ENCODE measurements at places on chromosomes 16 and 17.

DNA sequence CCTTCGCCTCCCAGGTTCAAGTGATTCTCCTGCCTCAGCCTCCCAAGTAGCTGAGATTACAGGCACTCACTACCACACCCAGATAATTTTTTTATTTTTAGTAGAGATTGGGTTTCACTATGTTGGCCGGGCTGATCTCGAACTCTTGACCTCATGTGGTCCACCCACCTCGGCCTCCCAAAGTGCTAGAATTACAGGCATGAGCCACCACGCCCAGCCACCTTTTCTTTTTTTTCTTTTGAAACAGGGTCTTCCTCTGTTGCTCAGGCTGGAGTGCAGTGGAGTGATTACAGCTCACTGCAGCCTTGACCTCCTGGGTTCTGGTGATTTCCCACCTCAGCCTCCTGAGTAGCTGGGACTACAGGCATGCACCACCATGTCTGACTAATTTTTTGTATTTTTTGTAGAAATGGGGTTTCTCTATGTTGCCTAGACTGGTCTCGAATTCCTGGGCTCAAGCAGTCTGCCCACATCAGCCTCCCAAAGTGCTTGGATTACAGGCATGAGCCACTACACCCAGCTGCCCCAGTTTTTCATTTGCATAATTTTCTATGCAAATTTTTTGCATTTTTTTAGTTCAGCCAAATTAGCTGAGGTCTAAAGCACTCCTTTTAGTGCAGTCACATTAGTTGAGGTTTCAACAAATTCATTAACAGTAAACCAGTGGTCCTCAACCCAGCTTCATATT, 11.3 kb downstream of the WWP2 start:
- DNase-seq, result no peak

- no peak for DNase-seq
Measured at GRCh38 chr17:55774846-55775271, 24.0 kb downstream of the PCTP start.

- DNase-seq, result no peak
Measured at GRCh38 chr17:29586676-29587469, 2.6 kb downstream of the GIT1 start.

- no peak for DNase-seq
Measured at GRCh38 chr16:77435272-77435820, 512 bp upstream of the ADAMTS18 start.
